SHP77 (cell line): ENCODE measurements at places on chromosomes 4 and X.

- DNase-seq: no peak
Measured at GRCh38 chr4:183797445-183798300, 107.4 kb upstream of the STOX2 start.

DNA sequence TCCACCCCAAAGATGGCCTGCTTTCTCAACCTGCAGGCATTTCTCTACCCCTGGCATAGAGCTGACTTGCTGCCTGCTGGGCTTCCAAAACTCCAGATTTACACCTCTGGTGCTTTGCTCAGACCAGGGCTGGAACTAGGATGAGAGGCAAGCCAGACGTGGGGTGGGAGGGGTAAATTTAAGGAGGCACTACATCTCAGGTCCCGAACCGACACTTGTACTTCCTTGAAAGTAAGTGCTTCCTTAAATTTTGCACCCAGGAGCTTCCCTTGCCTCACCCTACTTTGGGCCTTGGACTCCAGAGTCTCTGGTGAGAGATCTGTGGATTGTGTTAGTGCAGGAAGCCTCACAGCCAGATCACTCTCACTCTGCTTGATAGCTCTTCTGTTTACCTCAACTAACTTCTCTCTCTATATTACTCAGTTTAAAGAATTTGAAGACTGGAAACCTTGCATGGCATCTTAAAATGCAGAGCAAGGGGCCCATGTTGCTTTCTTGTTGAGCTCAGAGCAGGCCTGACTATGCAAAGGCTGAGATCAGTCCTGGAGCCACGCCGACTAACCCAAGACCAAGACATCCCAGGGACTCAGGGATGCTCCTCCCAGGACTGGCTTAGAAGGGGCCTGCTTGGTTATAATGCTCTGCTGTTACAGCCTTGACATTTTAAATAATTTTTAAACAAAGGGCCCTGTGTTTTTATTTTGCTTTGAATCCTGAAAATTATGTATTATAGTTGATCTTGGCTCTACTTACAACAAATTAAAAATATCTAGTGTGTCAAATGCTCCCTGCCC, 145.0 kb upstream of the LEF1 start:
- DNase-seq: no peak

- peak; percentile 6 for DNase-seq
Measured at GRCh38 chr4:183129675-183130074, 30.6 kb downstream of the WWC2 start.

- no peak for DNase-seq
Measured at GRCh38 chrX:43328358-43328946, 327.6 kb upstream of the MAOA start.

DNA sequence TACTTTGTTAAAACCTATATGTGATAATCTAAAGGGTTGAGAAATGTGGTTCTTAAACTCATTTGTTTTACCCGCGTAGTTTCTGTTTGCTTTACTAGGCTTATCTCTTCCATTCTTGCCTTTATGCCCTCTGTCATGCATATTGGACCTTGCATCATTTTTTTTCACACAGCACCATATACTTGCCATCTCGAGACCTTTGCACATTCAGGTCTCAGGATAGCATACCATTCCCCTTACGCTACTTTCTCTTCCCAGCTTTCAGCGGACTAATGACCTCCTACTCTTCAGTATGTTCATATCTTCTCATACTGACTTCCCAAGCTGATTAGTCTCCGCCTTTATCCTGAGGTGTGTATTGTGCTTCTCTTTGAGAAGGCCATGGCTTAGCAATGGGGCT, 40.5 kb downstream of the USP38 start:
- no peak for DNase-seq

DNA sequence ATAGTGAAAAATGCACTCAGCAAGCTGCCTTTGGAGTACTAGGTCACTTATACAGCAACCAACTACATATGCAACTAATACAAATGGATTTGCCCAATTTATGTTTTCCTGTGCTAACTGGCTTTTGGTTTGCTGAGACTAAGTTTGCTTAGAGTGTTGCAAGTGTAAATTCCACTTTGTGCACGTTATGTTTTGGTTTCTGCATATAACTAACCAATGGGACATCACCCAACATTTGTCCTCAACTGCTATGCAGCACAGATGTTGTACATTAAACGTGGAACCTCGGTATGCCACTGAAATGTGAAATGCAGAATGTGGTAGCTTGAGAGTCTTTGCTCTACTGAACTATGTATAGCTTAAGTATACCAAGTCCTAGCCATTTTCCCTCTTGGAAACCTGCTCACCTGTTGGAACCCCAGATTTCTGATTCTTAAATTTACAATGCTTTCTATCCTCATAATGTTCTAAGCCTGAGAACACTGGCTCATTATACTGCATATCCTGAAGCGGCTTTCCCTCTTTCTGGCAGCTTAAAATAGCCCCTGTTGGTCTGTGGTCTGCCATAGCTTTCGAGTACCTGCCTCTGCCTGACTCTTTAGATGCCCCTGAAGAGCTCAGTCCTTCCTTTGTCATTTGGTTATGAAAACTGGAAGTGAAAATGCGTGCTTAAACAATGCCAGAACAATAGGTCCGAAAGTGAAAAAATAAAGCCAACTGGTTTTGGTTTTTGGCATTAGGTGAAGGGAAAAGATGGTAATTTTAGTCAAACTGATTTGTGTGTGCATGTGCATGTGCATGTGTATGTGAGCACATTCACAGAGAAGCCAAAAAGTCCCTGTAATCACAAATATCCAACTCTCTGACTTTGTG, 158.0 kb downstream of the SH2D1A start:
- DNase-seq: no peak

- no peak for DNase-seq
Measured at GRCh38 chrX:22577181-22577580, 304.5 kb downstream of the CBLL2 start.

- no peak for DNase-seq
Measured at GRCh38 chr4:144718958-144719512, 73.1 kb downstream of the HHIP start.

GRCh38 chrX:23822397-23822796, 39.4 kb downstream of the SAT1 start:
- DNase-seq: peak; percentile 24

- peak; percentile 9 for DNase-seq
Measured at GRCh38 chrX:149950681-149951080, 12.4 kb upstream of the EOLA2 start.

- no peak for DNase-seq
Measured at GRCh38 chr4:182906786-182907185, 10.4 kb downstream of the DCTD start.

DNA sequence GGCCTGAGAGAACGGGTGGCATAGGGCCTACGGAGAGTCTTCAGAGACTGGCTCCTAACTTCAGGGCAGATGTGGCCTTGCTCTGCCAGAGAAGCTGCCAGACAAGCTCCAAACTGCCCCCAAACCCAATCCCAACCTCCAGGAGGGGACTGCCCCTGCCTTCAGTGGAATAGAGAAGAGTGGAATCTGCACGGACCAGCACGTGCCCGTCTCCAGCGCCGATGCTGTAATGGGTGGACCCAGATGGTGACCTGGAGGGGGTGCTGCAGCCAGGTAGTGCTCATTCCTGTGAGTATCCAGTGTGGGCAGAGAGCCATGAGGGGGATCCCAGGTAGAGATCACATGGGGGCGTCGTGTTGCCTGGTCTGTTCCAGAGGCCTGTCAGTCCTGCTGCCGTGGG, 73.2 kb upstream of the NKX1-1 start:
- no peak for DNase-seq

GRCh38 chrX:38375891-38376290, 23.5 kb downstream of the OTC start:
- DNase-seq: peak; percentile 1

GRCh38 chr4:184099535-184099966, 118.1 kb downstream of the ENPP6 start:
- DNase-seq: no peak

DNA sequence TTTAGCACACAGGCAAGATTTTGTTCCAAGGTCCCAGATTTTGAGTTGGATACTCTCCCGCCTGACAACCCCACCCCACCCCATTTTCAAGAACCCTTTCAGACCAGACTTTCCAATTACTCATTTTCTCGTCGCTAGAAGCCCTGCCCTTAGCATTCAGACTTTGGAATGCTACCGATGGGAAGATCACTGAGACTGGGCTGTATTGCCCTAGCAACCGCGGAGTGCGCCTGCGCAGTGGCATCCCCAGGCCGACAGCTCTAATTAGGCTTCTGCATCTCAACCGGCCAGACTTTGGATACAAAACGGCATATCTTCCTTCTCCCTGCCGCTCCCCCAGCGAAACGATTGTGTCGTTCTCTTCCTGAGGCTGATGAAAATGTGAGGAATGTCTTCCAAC, 3.4 kb downstream of the MAGEE2 start:
- no peak for DNase-seq

DNA sequence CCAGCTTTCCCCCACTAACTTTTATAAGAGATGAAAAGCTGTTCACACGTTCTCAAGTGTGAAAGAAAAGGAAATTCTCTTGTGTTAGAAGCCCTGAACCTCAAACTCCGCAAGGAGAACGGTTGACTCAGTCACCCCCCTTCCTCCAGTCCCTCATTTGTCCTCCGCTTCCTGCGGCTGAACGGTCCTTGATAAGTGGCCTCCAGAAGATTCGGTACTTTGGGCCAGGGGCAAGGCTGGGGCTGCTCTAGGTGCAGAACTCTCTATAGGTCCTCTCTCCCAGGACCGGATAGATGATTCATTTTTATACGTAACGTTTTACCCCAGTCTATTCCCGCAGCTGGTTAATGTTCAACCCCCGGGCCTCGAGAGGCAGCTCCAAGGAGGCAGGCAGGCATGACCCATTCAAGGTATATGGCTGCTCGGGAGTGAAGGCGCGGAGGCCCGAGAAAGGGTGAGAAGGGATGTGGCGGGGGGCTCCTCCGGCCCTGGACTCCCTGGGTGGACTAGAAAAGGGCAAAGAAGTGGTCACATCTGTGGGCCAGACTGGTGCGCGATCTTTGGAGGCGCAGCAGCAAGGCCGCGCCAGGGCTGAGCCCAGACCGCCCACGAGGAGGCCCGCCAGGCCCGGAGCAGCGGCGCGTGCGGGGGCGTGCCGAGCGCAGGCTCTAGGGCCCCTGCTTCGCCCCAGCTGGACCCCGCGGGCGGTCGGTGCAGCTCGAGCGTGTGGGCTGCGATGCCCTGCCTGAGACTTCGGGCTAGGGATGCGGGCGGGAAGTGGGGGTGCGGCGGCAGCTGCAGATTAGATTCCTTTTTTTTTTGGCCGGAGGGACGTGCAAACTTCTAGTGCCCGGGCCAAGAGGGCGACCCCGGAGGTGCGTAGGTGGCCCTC, 11.7 kb downstream of the PITX2 start:
- no peak for DNase-seq

DNA sequence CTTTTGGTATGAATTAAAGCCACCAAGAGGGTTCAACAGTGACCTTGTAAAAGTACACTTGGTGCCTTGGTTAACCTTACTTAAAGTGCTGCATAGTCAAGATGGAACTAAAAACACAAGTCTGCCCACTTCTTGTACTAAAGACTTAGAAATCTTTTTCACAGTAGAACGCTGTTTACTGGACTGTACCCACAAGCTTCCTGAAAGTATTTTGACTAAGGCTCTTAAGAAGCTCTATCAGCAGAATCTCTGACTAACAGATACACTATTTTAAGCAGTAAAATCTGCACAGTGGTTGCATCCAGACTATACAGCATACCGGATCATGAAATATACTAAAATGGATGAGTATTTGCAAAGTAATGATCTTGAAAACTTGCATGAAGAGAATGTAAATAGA, 7.2 kb downstream of the RAB28 start:
- DNase-seq: no peak

DNA sequence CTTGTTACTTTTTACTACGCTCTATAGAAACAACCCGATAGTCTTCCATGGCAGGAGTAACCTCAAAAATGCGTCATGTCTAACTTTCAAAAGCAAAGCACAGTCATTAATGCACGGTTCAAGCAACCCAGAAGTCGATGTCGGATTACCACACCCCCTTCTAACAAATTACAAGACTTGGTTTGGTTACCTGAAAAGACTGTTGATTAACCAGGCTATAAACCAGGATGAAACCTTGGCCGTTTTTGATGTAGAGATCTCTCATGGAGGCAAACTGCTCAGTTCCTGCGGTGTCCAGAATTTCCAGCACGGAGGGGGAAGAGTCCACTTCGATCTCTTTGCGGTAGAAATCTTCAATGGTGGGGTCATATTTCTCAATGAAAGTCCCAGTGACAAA, 2.4 kb downstream of the RAP2C start:
- no peak for DNase-seq

- no peak for DNase-seq
Measured at GRCh38 chr4:94267037-94267436, 59.4 kb downstream of the SMARCAD1 start.

DNA sequence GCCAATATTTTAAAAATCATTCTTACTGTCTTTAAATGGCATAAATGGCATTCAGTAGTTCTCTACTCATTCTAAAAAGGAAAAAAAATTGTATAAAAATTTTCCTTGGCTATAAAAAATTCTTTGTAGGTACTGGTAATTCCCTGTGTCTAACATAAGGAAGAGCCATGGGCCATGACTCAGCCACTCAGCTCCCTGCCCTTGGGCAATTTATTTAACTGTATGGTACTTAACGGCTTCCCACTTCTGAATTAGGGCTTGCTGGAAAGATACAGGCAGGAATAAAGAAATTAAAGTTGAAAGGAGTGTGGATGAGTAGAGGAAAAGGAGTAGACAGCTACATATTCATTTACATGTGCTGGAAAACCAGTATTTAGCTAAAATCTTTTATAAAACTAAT, 30.6 kb downstream of the ABHD18 start:
- no peak for DNase-seq

- no peak for DNase-seq
Measured at GRCh38 chrX:106931831-106932491, 11.8 kb downstream of the CLDN2 start.

DNA sequence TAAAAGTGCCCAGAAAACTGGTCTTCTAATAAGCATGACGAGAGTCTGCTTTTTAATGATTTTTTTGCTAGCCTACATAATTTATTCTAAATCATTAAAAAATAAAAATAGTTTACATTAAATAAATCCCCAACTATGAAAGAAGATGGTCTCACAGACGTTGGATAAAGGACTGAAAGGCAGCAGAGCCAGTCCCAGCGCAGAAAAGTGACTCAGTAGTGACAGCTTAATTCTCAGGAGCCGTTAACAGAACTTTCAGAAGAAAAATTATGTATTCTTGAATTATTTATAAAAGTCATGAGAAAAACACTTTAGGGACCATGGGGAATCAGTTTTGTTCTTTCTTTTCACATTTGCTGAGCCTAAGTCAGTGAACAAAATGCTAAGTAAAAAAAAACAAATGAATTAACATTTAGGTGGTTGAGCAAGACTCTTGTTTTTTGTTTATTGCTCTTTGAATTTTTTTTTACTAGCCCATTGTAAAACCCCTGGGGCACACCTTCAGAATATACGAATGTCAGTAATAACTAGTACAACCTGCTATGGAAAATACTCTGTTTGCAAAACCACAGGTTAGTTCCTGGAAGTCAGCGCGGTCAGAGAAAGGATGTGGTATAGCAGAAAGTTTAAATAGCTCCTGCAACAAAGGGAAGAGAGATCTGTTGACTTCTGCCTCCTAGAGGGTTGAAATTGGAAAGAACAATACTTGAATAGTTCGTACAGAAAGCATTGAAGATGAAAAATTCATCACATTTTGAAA, 50.4 kb upstream of the CCDC160 start:
- DNase-seq: no peak

- no peak for DNase-seq
Measured at GRCh38 chr4:129092631-129093190, 628 bp downstream of the SCLT1 start.

- DNase-seq: no peak
Measured at GRCh38 chr4:22215084-22215483, 266.5 kb upstream of the KCNIP4 start.

GRCh38 chrX:358651-359143, 28.0 kb downstream of the PPP2R3B start:
- DNase-seq: no peak

GRCh38 chr4:123783151-123783790, 386.7 kb downstream of the SPRY1 start:
- DNase-seq: no peak
